ENCODE measurements at places on chromosomes 16 and 17. TPM values are rescaled to one million over a fixed set of nuclear protein-coding genes. Genes with fewer than 3 reads are reported as not detected.

The HSD17B2 gene
- not detected for total RNA-seq

The KRT15 gene
- total RNA-seq = 0.88 TPM

The CMIP gene
- 58.7 TPM for total RNA-seq

DNA sequence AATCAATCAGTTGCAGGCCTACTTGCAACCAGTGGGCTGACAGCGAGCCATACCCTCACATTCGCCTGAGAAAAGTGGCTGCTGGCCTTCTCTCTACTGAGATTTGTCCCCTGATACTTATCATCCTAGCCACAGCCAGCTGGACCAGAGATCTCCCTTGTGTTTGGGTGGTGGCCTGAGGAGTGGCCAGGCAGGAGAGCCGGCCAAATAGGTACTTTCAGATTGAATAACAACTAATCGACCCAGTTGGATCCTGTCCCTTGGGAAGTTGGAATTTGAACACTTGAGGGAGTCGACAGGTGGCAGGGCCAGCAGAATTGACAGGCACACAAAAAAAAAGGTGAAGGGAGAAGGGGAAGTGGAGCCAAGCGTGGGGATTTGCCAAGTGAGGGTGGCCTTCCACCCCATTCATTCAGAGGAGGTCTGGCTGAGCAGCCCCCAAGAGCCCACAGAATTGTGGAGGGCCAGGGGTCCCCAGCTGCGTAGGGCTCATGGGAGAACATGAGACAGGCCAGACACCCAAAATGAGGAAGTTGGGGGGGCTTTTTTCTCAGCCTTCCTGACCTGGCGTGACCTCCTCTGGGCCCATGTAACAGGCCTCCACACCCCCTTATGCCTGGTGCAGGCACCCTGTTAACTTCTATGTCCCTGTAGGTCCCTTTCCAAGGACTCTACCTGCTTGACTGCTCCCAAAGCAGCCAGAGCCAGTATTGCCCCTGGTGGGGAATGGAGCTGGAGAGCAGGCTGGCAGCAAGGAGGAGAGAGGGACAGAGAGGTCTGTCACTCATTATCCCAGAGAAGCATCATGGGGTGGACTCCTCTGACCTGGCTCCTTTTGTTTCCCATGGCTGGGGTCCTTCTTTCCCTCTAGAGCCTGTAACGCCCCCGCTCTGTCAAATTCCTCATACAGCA lies 2.9 kb upstream of the RANGRF start:
- peak; percentile 55 for DNase-seq

- no peak for DNase-seq
These were observed 732.6 kb downstream of the WWOX start for GRCh38 chr16:78832100-78832499.

DNA sequence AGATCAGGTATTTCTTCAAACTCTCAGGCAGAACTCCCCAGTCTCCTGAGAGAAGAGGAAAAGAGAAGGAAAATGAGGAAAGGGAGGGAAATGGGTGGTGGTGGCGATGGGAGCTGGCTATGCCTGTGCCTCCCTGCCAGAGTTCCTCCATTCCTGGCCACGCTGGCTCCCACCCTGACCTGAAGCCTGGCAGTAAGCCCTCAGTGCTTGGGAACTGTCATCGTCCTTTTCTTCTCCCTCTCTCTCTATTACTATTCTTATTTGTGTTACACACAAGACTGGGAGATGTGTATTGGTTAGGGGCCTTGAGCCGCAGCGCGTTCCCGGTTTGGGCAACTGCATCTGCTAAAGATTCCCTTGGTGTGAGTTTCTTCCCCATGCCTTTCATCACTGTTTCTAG lies 44.6 kb downstream of the GOSR1 start:
- no peak for DNase-seq

DNA sequence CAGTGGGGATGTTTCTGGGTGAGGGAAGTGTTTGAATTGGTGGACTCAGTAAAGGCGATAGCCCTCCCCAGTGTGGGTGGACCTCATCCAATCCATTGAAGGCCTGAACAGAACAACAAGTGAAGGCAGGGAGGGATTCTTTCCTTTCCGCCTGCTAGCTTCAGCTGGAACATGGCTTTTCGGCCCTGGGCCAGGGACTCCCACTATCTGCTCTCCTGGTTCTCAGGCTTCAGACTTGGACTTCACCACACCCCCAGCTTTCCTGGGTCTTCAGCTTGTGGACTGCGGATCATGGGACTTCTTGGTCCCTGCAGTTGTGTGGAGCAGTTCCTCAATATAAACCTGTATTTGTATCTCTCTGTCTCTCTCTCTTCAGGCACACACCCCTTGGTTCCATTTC lies 77.9 kb downstream of the SNX29 start:
- no peak for DNase-seq

GRCh38 chr16:68233085-68233834 lies 2.7 kb downstream of the ESRP2 start:
- no peak for DNase-seq

- DNase-seq = peak; percentile 68
These were observed 19.8 kb downstream of the CCL4 start for GRCh38 chr17:36123431-36123830.

- peak; percentile 50 for DNase-seq
These were observed 536.5 kb upstream of the CDH11 start for GRCh38 chr16:65658349-65658748.

DNA sequence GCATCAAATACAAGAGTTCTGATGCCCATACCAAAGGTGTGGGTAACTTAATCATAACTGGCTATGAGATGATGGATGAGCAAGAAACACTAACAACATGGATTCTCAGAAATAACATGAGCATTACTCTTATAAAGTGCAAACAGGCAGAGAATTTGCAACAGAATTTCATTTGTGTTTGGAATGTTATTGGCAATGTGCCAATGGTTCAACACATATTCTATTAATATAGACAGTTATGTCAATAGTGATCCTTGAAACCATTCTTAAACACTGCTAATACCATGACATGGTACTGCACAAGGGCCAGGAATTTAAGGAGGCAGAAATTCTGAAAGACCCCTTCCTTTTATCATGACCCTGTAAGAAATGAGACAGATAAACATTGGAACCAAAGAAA lies 217.1 kb upstream of the WSB1 start:
- no peak for DNase-seq

- DNase-seq = peak; percentile 85
These were observed 12.8 kb downstream of the SMIM5 start for GRCh38 chr17:75645889-75646637.

DNA sequence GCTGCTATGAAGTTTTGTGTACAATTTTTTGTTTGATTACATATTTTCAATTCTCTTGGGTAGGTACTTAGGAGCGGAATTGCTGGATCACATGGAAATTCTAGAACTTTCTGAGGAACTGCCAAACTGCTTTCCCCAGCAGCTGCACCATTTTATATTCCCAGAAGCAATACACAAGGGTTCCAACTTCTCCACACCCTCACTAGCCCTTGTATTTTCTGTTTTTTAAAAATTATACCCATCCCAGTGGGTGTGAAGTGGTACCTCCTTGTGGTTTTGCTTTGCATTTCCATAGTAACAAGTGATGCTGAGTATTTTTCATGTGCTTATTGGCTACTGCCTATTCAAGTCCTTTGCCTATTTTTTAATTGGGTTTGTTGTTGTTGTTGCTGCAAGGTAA lies 20.9 kb downstream of the NACA2 start:
- DNase-seq = no peak

DNA sequence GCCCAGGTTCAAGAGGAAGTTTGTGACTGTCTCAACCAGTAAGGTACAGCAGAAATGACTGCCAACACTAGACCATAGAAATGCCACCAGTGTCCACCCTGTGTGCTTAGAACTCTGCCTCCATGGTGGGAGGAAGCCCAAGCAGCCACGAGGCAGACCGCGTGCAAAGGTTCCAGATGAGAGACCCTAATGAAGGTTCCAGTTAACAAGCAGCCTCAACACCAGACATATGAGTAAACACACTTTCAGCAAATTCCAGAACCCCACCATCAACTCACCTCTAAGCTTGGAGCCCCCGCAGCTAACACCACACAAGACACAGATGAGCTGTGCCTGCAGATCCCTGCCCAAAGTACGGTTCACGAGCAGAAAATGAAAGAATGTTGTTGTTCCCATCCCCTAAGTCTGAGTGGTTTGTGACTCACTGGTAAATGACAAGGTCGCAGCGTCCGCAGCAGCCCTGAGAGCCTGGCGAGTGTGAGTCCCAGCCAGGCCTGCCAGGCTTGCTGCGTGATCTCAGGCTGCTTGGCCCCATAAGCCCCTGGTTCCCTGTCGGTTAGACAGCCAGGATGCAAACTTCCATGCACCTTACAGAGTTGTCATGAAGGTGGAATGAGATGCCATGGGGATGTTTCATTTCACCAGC lies 193.7 kb downstream of the C16orf95 start:
- DNase-seq = no peak
